ENCODE measurements at places on chromosomes 6 and 20.

GRCh38 chr6:111824608-111825337 lies 48.5 kb downstream of the FYN start:
- DNase-seq, result no peak

DNA sequence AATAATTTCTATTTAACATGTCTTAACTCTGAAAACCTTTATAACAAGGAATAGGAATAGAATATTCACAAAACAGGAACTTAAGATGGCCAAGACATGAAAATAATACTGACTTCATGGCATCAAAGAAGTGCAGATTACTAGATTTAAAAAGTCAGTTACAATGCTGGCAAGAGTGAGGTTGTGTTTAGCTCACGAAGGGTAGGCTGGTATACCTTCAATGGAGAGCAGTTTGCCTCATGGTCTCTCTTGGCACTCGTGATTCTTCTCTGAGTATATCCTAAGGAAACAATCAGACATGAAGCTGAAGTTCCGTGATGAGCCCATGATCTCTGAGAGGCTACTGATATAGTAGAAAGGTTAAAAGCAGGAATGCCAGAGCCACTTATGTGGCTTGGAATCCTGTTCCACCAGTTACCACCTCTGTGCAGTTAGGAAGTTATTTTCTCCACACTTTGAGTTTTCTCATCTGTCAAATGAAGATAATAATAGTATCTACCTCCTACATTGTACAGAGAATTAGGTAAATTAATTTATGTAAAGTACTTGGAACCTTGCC lies 7.2 kb downstream of the NCOA7 start:
- DNase-seq, result no peak

DNA sequence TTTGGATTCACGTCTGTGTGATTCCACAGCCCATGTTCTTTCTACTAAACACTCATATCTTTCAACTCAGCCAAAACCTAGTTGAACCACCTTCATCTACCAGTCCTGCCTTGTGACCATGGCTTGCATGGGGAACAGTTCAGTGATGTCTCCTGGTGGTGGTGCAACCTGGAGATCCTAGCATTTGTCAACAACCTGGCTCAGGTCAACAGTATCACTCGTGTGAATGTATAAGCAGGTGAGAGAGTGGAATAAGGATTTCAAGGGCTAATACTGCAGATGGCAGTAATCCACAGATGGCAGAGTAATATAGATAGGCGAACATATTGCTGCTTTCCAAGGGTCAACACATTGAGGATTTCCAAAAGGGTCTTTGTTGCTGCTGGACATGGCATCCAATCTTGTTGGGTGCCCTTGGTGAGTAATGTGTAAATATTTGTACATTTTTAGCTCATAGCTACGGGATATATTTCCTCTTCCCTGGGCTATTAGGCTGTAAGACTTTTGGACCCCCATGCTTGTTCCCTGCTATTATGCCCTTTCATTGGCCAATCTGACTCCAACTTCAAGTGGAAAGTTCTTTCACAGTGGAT lies 13.4 kb downstream of the PBOV1 start:
- DNase-seq, result no peak

DNA sequence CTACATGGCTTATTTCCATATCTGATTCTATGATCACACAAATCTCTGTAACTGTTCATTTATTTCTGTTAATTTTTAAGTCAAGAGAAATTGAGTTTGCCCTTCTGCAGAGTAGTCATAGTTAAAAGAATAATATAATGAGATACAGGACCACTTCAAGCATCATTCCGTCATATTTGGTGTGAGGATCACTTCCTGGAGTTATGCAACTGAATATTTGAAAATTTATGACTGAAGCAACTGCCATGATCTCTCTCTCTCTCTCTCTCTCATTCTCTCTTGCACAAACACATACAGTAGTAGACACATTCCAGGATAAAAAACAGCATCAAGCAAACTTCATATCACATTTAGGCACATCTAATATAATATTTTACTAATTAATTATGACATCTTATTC lies 116.4 kb downstream of the COL9A1 start:
- DNase-seq, result no peak

DNA sequence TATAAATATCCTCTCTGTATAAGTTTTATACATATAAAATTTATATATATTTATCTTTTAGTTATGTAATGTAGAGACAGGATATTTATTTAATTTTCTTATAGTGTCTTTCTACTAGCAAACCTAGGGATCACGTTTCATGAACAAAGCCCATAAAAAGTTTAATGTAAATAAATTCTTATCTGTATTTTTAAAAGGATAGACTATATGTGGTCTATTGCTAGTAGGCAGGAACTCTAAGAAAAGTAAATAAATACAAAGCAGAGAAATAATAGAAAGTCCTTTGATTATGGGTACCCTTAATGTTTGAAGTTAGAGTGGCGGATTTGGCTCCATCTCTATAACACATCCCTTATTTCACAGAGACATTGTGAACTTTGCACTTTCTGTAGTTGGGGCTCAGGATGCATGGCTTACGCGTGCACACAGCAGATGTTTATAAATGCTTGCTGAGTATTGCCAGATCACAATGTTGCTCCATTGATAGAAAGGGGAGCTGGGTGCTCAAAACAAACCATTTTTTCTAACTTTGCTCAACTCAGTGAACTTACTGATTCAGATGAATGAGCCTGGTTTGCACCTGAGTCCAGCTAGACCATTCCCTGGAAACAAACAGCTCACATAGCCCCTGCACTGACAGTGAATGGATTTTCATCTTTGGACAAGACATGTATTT lies 179.1 kb downstream of the SYNE1 start:
- no peak for DNase-seq

DNA sequence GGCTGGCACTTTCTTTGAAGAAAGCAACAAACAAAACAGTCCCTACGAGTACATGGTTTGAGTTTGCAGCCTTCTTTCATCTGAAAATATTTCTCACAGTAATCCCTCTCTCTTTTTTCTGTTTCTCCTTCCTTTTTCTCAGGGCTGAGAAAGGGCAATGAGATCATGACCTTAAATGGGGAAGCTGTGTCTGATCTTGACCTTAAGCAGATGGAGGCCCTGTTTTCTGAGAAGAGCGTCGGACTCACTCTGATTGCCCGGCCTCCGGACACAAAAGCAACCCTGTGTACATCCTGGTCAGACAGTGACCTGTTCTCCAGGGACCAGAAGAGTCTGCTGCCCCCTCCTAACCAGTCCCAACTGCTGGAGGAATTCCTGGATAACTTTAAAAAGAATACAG lies 80.7 kb upstream of the CLDN20 start:
- DNase-seq, result no peak

- DNase-seq, result peak; percentile 99
Observed at GRCh38 chr6:135851442-135852271, at the start of gene PDE7B. Gene PDE7B, plus strand, starts transcription at chr6:135851701.

- peak; percentile 38 for DNase-seq
Observed at GRCh38 chr6:14026831-14027539, 90.6 kb upstream of the CD83 start.

GRCh38 chr20:5024103-5024502 lies 22.8 kb upstream of the SLC23A2 start:
- DNase-seq, result peak; percentile 30

DNA sequence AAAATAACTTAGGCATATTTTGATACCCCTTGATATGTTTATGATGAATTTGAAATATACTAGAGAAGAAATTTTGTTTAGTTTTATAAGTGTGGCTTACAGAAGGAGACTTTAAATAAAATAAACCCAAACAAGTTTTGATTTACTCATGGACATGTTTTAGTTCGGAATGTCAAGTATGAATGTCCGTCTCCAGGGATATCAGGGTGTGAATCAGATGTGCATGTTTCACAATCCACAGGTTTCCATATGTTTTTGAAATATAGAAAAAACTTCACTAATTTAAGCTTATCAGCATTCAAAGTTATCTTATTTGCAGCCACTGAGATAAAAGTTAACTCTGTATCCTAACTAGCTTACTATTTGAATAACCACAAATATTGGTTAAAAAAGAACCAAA lies 51.5 kb downstream of the PLCB1 start:
- DNase-seq, result peak; percentile 59

GRCh38 chr6:46279874-46280273 lies 109.1 kb upstream of the ENPP5 start:
- DNase-seq, result peak; percentile 58

- DNase-seq, result no peak
Observed at GRCh38 chr20:19498756-19499155, 259.3 kb upstream of the RIN2 start.
